Neuronal stem cell (in vitro differentiated cells): ENCODE measurements at places on chromosomes 3 and 15.
A peak's percentile ranks its signal among the peaks of the same experiment; 100 is the strongest.

GRCh38 chr15:31375772-31376171 lies 49.1 kb downstream of the KLF13 start:
- DNase-seq: no peak
- no peak overlapping the region for H3K27ac ChIP-seq
- H3K4me3 ChIP-seq: no peak overlapping the region

- no peak for DNase-seq
- H3K27ac ChIP-seq: no peak overlapping the region
- H3K4me1 ChIP-seq: peaks cover 8% of the 10 kb centered on the region
- H3K4me3 ChIP-seq: no peak overlapping the region
- peaks cover 8% of the 10 kb centered on the region for H3K36me3 ChIP-seq
Observed at GRCh38 chr3:191363221-191363620, 32.9 kb upstream of the UTS2B start.

DNA sequence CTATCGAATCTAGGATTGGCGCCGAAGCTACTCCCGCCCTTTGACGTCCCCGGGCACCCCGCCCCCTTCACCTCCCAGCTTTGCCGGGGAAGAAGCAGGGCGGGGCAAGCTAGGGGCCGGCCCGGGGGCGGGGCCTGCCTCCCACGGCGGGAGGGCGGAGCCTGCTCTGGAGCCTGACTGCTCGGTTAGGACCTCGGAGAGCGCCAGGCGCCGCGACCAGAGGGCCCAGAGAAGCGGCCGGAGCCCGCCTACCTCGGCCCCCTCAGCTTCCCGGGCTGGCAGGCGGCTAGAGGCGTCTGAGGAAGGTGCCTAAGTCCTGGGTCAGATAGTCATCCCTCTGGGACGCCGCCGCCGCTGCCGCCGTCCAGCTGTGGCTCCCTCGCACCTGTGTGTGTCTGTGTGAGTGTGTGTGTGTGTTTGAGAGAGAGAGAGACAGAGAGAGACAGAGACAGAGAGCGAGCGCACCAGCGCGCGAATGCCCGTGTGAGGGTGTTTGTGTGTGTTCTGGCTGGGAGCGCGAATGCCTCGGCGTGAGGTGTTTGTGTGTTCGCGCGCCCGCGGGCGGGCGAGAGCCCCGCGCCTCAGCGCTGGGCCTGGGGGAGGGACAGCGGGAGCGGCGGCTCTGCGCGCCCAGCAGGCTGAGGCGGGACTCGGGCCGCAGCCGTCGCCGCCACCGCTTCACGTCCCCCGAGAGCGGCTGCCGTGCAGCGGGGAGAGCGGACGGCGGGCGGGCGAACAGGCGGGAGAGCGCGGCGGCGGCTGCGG lies at the start of gene STXBP5L:
STXBP5L (plus strand) TSS at position 176 of the 765 bp plus-strand sequence. CDS start 1,374 bp downstream, outside the sequence.
- H3K27ac ChIP-seq: peak within 1 kb of the TSS; percentile 69
- peak within 1 kb of the TSS; percentile 74 for H3K4me3 ChIP-seq
- no peaks in the 10 kb centered on the region for H3K36me3 ChIP-seq
- H3K27me3 ChIP-seq: no peaks in the 10 kb centered on the region

DNA sequence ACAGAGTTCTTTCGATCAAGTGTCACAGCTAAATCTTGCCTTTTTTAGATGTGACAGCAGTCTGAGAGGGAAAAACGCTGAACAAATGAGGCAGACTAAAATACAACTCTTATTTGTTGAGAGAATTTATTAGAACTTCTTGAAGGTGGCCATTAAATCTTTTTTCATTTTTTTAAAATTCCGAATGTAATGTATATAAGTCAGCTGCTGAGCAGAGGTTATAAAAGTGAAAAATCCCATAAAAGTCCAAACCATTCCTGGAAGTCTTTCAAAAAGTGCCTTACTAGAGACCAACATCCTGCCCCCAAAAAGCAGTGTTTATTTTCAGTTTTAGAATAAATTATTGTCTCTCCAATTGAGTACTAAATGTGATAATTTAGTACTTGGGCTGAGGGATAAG lies 3.1 kb downstream of the TSEN2 start:
- H3K27ac ChIP-seq: no peak overlapping the region
- H3K36me3 ChIP-seq: peaks cover 5% of the 10 kb centered on the region
- peaks cover 8% of the 10 kb centered on the region for H3K4me1 ChIP-seq

- no peak overlapping the region for H3K27ac ChIP-seq
- H3K36me3 ChIP-seq: no peaks in the 10 kb centered on the region
- H3K4me3 ChIP-seq: no peak overlapping the region
- no peaks in the 10 kb centered on the region for H3K27me3 ChIP-seq
- H3K4me1 ChIP-seq: peaks cover 2% of the 10 kb centered on the region
Observed at GRCh38 chr3:40766396-40766795, 241.6 kb downstream of the ZNF621 start.

DNA sequence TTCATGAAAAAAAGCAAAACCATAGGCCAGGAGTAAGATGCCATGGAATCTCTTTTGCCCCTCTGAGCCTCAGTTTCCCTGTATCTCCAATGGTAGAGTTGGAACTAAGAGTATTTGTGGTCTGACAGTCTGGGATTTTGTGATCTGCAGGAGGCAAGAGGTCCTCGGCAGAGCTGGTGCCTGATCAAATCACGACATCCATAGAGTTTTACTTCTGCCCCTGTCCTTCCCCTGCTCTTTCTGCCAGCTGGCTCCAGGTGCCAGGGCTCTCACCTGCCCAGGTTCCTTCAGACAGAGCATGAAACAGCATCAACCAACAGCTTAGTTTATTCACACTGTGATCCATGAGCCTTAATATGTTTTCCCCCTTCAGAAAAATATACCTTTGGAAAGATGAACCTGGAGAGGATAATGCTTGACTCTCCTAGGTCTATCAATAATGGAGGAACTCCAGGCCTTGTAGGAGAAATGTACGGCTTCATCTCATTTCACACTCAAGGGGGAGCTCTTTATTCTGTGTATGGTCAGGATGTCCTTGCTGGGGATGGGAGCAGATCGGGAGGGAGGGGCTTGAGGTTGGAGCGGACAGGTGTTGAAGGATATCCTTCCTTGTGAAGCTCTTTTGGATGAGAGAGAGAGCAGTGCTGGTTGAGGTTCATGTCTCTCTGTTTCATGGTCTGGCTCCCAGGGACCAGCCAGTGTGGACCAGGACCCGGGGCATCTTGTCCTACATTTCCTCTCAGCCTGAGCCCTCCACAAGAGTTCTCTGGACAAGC lies 309.9 kb downstream of the RPLP1 start:
- no peaks in the 10 kb centered on the region for H3K27me3 ChIP-seq
- no peaks in the 10 kb centered on the region for H3K36me3 ChIP-seq
- H3K4me1 ChIP-seq: no peaks in the 10 kb centered on the region
- DNase-seq: no peak
- H3K27ac ChIP-seq: no peak overlapping the region

GRCh38 chr15:93378558-93378957 lies 289.5 kb upstream of the RGMA start:
- no peak overlapping the region for H3K27ac ChIP-seq
- no peak overlapping the region for H3K4me3 ChIP-seq
- no peak for DNase-seq
- H3K4me1 ChIP-seq: peaks cover 7% of the 10 kb centered on the region

- no peak overlapping the region for H3K27ac ChIP-seq
- no peaks in the 10 kb centered on the region for H3K27me3 ChIP-seq
- no peaks in the 10 kb centered on the region for H3K4me1 ChIP-seq
- peaks cover 18% of the 10 kb centered on the region for H3K36me3 ChIP-seq
Observed at GRCh38 chr3:47661121-47661752, 82.6 kb upstream of the CSPG5 start.

DNA sequence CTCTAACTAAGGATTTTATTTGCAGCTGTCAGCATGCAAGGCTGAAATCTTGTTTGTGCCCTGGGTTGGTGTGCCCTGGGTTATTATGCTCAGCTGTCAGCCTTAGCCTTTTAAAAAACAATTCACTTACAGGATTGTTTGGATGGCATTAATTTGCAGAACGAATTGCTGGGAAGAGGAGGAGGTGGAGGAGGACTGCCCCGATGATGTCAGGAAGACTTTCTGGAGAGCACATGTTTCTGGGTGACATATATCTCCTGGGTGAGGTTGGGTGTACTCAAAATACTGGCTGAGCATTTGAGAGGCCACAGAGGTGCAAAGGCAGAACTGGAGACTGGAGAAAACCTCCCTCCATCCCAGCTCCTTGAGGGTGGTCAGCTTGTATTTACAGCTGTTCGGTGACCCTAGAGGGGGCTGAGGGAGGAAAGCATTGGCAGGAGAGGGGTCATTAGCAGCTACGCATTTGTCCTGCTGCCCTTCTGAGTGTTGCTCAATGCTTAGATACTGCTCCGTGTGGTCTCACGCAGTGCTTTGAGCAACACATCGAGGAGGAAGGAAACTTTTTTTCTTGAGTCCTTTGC lies 59.8 kb upstream of the PSMD6 start:
- no peaks in the 10 kb centered on the region for H3K4me1 ChIP-seq
- H3K4me3 ChIP-seq: no peak overlapping the region
- H3K27me3 ChIP-seq: no peaks in the 10 kb centered on the region
- no peak overlapping the region for H3K27ac ChIP-seq

DNA sequence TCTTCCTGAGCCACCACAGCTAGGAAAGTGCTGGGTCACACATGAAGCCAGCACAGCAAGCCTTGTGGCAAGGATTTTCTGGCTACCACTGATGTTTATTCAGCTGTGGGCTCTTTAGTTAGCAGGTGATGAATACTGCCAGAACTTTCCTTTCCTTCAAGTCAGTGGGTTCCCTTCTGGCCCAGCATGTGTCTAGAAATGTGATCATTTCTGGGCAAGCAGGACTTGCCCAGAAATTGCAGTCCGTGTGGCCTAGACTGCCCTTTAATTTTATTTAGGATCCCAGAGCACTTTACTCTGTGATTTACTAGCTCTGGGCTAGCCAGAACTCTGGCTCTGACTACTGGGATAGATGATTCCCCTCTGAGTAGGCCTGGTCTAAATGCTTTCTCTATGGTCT lies 397.5 kb downstream of the ZIC4 start:
- H3K4me3 ChIP-seq: no peak overlapping the region
- H3K27ac ChIP-seq: no peak overlapping the region
- DNase-seq: no peak
- H3K27me3 ChIP-seq: no peaks in the 10 kb centered on the region

DNA sequence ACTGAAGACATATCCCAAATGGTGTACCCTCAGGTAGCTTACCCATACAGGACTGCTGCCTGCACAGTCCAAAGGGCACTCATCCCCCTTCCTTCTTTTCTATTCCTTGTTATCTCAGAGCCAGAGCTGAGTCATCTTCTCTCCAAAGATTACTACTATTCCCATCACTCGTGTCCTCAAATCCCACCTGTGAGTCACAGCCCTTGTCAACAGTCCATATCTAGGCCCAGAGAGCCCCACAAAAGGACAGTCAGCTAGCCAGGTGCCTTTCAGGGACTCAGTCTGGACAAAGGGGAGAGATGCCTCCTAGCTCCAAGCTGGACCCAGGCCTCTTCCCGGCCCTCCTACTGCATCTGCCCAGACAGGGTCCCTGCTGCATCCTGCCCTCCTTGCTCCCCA lies 11.0 kb downstream of the PARP16 start:
- peaks cover under 1% of the 10 kb centered on the region for H3K4me1 ChIP-seq
- H3K27me3 ChIP-seq: no peaks in the 10 kb centered on the region
- H3K36me3 ChIP-seq: peaks cover 9% of the 10 kb centered on the region
- H3K27ac ChIP-seq: no peak overlapping the region

DNA sequence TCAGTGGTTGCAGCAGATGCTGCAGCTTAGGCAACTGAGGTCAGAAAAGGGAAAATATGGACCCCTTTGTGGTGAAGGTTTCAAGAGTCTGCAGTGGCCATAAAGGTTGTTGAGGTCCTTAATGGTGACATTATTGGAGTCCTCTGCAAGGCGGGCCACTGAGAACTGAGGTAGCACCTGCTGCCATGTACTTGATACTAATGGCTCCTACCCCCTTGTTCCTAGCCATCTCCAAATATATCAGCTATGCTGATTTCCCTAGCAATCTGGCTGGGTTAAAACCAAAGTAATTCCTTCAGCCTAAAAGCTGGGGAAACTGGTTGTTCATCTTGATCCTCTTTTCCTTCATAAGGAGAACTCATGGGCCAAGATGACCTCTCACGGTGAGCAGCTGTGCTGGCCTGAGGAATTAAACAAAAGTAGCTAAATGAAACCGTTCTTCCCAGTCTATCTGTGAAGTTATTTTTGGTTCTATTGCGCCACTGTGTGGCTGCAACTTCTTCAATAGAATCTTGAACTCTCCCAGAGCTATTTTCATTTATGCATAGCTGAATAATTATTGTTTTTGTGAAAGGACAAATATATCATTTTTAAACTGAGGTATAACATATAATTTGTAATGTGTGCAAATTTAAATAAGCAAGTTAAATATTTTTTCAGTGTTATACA lies 76.1 kb upstream of the PLSCR4 start:
- no peaks in the 10 kb centered on the region for H3K27me3 ChIP-seq
- H3K4me3 ChIP-seq: no peak overlapping the region
- no peaks in the 10 kb centered on the region for H3K36me3 ChIP-seq
- no peak overlapping the region for H3K27ac ChIP-seq
- DNase-seq: peak; percentile 29

GRCh38 chr15:47332481-47332880 lies 384.8 kb upstream of the SEMA6D start:
- no peak overlapping the region for H3K27ac ChIP-seq
- H3K4me3 ChIP-seq: no peak overlapping the region
- no peaks in the 10 kb centered on the region for H3K27me3 ChIP-seq
- DNase-seq: no peak

DNA sequence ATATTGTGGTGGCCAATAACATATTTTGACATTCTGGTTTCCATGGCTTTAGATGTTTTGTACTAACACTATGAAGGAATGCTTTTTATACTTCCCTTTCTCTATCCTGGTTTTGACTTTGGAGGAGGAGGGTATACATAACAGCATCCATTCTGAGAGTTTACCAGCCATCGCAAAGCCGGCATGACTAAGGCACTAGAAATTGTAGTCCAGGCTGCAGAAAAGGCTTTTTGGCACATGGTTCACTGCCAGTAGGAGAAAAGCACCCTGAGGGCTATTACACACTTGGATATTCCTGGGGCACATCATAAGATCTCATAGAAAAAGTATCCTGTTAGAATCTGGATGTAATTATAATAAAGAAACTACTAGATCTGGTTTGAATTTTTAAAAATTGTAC lies 101.8 kb downstream of the STT3B start:
- DNase-seq: no peak
- no peaks in the 10 kb centered on the region for H3K4me1 ChIP-seq
- H3K27ac ChIP-seq: no peak overlapping the region
- H3K4me3 ChIP-seq: no peak overlapping the region
- no peaks in the 10 kb centered on the region for H3K27me3 ChIP-seq

- peaks cover 2% of the 10 kb centered on the region for H3K4me1 ChIP-seq
- H3K27me3 ChIP-seq: no peaks in the 10 kb centered on the region
- H3K27ac ChIP-seq: no peak overlapping the region
- DNase-seq: no peak
Observed at GRCh38 chr3:65963787-65964677, 74.7 kb downstream of the MAGI1 start.

GRCh38 chr3:52714335-52715302 lies 8.7 kb downstream of the SPCS1 start:
- no peaks in the 10 kb centered on the region for H3K4me1 ChIP-seq
- peak overlapping the region; percentile 61 for H3K4me3 ChIP-seq
- DNase-seq: peak; percentile 23
- H3K27me3 ChIP-seq: no peaks in the 10 kb centered on the region
- H3K27ac ChIP-seq: no peak overlapping the region
- peaks cover 7% of the 10 kb centered on the region for H3K36me3 ChIP-seq

DNA sequence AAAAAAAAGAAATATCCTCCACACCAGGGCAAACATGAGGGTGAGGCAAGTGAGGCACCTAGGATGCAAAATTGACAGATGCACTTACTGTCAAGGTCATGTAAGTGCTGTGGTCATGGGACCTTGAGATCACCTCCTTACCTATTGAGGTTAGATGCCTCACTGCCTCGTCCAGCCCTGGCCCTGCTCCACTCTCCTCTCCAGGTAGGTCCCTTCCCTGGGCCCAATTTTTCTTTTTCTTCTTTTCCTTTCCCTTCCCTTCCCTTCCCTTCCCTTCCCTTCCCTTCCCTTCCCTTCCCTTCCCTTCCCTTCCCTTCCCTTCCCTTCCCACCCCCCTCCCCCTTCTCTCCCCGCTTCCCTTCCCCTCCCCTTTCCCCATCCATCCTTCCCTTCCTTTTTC lies 71.1 kb upstream of the DLG1 start:
- DNase-seq: no peak
- H3K27ac ChIP-seq: no peak overlapping the region
